NCI-H526 treated with DMSO at 0.1 percent for 48 hours (cell line): ENCODE measurements at places on chromosomes 2 and 18.

DNA sequence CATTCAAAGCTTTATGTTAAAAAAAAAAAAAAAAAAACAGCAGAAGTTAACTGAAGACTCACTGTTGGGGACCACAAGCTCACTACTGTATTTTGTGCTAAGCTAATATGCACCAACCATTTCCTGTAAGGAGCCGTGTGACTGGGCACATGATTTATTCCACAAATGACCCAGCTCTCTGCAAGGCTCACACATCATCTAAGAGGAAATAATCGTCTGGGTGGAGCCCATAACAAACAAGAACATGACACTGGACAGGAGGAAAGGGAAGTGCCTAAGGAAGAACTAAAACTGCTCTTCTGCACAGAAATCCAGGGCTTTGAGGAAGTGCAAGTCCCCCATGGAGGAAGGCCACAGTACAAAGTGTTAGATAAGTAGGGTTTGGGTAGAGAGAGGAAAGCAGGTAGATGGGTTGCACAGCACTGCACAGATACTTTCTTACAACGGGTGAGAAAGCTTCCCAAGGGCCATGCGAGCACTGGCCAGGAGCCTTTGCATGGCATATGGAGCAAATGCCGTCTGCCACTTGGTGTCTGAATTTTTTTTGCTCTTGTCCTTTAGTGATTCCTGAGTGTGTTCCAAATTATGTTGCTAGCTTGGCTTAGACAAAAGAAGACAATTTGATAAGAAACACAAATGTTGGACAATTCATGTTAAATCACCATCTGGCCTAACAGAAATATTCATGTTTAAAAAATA is 24.4 kb downstream of the NFE2L2 start:
- peak; percentile 24 for DNase-seq

DNA sequence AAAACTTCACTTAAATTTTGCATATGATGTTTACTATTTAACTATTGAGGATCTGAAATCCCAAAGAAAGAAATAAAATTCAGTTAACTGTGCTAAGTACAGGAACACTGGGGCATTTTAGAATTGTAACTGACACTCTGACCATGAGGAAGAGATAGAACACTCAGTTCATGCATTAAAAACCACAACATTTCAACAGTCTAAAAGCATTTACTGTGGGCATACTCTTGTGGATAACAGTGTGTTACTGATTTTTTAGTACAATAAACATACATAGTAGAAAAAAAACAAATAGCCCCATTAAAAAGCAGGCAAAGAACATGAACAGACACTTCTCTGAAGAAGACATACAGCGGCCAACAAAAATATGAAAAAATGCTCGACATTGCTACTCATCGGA is 1122.7 kb upstream of the PIK3C3 start:
- DNase-seq, result no peak

DNA sequence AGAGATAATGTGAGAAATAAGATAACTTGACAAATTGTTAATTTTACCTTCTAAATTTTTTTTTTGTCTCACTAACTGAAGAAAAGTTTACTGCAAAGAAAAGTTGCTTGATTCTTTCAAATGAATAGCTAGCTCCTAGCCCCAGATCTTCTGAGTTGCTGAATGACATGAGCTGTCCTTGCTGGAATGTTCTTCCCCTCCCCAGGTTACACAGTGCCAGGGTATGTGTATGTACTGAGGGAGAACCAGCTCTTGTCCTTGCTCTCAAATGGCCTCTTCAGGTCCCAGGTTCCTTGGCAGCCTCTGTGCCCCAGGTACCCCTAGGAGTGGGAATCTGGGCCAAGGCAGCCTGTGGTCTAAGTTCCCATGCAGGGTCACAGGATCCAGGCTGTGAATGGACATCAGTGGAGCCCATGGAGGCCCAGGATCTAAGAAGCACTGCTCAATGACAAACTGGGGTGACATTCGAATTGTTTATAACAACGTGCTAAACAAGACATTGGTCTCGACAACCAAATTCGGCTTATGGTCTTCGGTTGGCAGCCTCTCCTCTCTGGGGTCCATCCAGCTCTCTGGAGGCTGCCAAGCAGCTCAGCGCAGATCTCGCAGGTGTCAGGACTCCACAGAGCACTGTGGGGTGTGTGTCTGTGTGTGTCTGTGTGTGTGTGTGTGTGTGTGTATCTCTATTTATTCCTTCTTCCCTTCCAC is 17.1 kb upstream of the INO80C start:
- DNase-seq, result no peak

DNA sequence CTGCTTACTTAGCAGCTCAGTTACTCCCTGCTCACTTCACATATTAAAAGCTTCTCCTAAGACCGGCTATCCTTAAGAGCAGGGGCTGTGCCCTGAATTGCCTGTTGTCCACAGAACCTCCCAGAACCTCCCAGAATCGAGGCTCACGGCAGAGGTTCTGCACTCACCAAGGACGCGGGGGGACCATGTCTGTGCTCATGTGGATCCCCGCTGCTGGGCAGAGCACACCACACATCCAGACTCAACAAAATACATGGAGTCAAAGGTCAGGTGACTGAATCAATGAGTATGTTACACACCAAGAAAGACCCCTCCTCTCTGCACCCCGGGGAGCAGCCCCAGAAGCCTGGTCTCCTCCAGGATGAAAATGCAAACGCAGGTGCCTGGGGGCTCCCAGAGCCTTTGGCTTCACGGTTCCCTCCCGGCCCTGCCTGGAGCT is 149.0 kb downstream of the MBP start:
- DNase-seq, result no peak
